ENCODE measurements at places on chromosomes 5 and 9.

- no peak for DNase-seq
These were observed 92.8 kb upstream of the PITX1 start for GRCh38 chr5:135126688-135127438.

GRCh38 chr5:134437847-134438581, 26.3 kb upstream of the CDKN2AIPNL start:
- DNase-seq, result no peak

GRCh38 chr5:9570876-9571275, 25.0 kb upstream of the SEMA5A start:
- DNase-seq, result no peak

GRCh38 chr5:124628721-124629596, 117.5 kb downstream of the ZNF608 start:
- DNase-seq, result peak; percentile 89

DNA sequence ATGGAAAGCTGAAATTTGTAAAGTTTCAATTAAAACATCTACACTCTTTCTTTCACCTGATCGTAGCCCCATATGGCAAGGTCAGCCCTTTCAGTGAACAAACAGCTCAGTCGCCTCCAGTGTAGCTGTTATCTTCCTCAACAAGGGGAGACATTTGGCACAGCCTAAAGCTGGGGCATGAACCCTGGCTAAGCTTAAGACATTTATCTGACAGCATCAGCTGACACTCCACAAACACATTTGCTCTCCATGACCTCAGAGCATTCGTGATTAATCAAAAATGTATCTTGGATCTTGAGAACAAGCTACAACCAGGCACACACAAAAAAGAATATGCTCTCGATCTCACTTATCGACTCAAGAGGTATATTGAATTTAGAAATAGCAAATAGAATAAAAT, 67.3 kb downstream of the POU5F2 start:
- DNase-seq, result no peak

- DNase-seq, result no peak
These were observed 117.4 kb upstream of the GPR151 start for GRCh38 chr5:146633323-146633764.

GRCh38 chr5:94693845-94694370, 75.4 kb downstream of the SLF1 start:
- DNase-seq, result no peak

All from HCT116 (cell line).